ENCODE measurements at places on chromosomes 12 and 14.

DNA sequence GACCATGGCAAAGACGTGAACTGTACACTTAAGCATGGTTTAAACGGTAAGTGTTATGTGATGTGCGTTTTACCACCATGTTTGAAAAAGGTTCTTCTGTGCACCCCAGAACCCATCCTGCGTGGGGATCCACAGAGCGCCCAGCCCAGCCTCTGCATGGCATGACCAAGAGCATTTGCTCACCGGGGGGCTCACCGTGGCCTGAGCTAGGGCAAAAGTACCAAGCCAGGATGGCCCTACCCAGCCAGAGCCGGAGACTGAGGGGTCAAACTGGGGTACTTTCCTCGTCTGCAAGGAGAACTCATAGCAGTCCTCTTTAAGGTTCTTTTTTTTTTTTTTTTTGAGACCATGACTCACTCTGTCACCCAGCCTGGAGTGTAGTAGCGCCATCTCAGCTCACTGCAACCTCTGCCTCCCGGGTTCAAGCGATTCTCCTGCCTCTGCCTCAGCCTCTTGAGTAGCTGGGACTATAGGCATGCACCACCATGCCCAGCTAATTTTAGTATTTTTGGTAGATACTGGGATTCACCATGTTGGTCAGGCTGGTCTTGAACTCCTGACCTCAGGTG, 16.4 kb upstream of the ANKRD9 start:
- DNase-seq: no peak

- peak; percentile 45 for DNase-seq
These were observed 7.2 kb downstream of the RBMS2 start for GRCh38 chr12:56528846-56529245.

DNA sequence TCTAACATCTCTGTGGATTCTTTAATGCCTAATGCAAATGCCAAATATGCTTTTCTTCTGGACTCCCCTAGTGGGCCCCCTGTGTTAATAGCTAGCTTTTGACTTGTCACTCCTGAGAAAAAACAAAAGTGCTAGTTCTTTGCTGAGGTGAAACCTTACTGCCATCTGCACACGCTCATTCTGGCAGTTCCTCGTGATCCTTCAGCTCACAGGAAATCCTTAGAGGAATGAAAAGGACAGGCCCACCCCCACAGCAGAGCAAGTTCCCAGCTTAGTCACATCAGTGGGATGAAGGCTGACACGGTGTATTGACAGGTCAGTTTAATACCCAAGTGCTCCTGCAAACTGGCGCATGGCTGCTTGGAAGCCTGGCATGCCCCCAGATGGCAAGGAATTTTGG, 165.1 kb upstream of the ATP2B1 start:
- peak; percentile 13 for DNase-seq

DNA sequence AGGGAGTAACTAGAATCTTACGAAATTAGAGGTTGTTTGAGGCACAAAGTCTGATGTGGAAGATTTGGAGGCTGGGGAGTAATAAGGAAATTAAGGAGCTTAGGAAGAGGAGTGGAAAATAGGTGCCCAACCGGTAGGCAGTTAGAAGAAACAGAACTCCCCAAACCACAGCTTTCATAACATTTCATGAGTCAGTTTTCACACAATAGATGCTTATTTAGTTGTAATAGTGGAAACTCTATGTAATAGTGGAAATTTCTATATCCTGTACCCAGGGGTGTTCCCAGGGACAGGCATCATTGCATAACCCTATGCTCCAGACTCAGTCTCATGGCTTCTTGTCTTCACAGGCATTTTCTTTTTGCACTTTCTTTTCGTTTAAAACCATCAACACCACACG, 8.3 kb downstream of the C3AR1 start:
- DNase-seq: peak; percentile 64

DNA sequence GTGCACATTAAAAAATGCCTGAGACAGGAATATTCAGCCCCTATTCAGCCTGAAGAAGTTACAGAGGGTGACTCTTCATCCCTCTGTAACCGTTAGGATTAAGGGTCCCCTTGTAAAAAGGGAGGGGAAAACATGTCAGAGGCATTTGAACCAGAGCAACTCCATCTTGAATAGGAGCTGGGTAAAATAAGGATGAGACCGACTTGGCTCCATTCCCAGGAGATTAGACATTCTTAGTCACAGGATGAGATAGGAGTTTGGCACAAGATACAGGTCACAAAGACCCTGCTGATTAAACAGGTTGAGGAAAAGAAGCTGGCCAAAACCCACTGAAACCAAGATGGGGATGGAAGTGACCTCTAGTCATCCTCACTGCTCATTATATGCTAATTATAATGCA, 19.9 kb upstream of the MDM1 start:
- peak; percentile 57 for DNase-seq

GRCh38 chr12:45727980-45728629, 1.4 kb upstream of the ARID2 start:
- no peak for DNase-seq

DNA sequence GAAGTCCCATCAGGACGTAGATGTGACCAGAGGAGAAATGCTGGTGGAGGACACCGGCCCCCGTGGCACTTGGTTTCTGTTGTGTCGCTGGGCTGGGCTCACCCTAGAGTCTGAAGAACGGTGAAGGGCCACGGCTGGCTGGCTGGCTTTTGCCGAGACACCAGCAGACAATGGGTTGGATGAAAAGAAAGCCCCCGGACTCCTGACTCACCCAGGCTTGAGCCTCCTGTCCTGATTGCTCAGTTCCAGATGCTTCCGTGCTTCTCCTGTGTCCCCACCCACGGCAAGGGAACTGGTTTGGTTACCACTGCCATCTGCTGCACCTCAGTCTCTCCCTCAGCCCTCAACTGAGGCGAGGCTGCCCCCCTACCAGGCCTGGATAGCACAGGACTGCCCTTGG, 10.4 kb upstream of the ENDOU start:
- no peak for DNase-seq

DNA sequence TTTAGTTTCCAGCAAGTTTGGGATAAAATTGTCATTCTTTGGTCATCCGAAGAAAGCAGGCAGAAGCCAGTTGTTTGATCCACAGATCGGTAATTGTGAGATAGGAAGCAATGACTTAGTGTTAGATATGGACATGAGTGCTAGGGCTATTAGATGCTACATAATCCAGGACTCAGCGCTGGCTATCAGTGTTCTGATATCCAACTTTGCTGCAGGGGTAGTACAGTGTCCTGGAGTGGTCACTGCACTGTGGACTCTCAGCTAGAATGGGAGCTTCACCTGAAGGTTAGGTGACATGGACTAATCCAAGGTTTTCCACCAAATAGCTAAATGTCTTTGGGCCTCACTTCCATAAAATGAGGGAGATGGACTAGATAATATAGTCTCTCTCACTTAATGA, 39.9 kb downstream of the STK38L start:
- DNase-seq: no peak

Measured in fibroblast of skin of right quadriceps (primary cell).